NCI-H1092 treated with DMSO at 0.1 percent for 48 hours (cell line): ENCODE measurements at places on chromosomes 1 and 21.

GRCh38 chr21:46661211-46661625 is 25.7 kb downstream of the PRMT2 start:
- DNase-seq, result peak; percentile 48

DNA sequence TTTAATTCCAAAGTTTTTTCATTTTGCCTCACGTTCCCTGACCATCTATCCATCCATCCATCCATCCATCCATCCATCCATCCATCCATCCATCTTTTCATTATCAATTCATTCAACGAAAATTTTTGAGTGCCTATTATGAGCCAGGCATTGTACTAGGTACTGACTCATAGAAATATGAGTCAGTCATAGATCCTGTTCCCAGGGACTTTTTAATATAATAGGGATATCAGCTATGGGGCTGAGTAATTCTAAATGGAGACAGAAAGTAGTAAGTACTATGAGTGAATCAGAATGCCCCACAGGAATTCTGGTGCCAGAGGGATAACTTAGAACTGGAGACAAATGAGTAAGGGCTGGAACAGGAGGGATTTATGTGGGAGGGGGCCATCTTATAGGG is 49.8 kb upstream of the GNG12 start:
- DNase-seq, result no peak

GRCh38 chr1:60388092-60388987 is 314.8 kb upstream of the C1orf87 start:
- peak; percentile 72 for DNase-seq

DNA sequence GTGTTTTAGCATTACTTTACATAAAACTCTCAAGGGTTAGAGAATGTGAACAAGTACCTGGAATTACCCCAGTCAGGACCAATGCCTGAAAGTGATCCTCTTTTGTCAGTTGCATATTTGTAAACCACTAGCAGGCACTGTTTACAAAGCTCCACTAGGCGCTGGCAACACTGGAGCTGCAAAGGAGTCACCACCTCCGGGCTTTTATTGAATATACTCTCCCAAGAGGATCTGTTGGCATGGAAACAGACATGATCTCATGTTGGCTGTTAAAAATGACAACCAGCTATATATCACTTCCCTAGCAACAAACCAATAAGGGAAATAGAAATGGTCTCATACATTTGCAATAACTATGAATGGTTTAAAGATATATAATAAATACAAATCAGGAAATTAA is 116.0 kb downstream of the TTLL7 start:
- peak; percentile 30 for DNase-seq

DNA sequence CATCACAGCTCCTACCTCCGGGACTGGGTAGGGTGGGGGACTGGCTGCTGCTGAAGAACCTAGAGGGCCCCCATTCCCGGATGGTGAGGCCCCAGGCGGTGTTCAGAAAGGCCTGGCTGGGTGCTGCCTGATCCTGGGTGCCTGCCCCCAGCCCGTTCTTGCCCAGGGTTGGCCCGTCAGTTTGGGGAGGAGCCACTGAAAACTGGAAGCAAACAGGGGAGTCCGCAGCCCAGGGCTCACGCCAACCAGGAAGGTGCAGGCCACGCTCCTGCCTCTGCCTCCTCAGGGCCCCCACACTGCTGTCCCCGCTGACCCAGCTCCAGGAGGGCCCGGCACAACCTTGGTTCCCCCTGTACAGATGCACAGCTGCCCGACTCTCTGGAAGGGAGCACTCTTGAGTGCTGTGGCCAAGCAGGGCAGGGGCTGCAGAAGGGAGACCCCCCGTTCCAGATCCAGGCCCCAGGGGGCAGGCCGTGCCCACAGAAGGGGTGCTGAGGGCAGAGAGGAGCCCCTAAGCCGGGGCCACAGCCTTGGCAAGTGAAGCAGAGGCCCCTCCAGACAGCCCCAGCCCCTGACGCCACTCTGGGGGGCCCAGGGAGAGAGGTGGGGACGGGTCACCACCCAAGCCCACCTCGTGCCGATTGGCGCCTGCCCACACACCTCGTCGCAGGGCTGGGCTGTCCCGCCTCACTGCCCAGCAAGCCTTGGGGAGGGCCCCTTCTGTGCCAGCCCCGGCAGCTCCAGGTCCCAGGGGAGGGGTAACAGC is 5.5 kb downstream of the C1QTNF12 start:
- no peak for DNase-seq

- no peak for DNase-seq
Observed at GRCh38 chr1:100710906-100711682, 8.4 kb upstream of the VCAM1 start.

DNA sequence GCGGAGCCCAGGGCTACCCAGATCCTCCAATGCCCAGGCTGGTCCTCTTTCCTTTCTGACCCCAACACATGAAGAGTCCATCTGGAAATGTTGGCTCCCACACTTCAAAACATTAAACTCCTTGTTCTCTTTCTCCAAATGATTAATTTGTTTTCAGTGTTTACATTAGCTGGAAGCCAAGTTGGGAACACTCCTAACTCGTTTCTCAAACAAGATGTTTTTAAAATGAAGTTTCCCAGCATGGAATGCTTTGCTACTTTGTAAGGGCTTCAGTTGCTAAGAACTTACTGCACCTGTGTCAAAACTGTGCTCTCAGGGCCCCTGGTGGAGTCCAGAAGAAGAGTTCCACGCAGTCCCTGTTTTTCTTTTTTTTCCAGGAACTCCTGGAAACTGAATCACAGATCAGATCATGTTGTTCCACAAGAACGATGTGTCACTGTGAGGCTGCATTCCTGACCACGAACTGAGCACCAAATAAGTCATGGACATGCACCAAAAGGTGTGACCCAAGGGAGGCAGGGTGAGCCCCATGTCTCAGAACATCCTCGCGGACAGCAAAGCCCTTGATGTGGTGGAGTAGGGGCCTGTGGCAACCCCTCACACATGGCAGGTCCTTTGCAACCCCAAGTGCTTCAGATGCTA is 257.3 kb downstream of the KCNJ6 start:
- no peak for DNase-seq

- DNase-seq, result no peak
Observed at GRCh38 chr1:93123201-93123783, 44.2 kb downstream of the MTF2 start.

DNA sequence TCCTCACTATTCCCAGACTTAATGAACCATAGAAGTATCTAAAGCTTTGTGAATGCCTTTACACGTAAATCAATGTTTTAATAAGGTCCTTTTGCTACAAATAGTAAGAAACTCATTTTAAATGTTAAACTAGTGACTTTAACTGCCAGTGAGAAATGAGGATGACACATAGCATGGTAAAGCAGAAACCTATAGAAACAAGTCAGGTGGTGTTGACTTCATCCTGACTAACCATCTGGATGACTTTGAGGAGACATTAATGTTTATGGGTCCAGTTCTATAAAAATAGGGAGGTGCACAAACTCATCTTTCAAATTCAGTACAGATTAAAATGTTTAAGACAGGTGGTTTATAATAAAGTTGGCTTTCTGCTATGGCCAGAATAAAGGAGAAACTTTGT is 85.4 kb downstream of the COLGALT2 start:
- DNase-seq, result no peak

- DNase-seq, result no peak
Observed at GRCh38 chr1:33322870-33323585, 2.1 kb upstream of the A3GALT2 start.

DNA sequence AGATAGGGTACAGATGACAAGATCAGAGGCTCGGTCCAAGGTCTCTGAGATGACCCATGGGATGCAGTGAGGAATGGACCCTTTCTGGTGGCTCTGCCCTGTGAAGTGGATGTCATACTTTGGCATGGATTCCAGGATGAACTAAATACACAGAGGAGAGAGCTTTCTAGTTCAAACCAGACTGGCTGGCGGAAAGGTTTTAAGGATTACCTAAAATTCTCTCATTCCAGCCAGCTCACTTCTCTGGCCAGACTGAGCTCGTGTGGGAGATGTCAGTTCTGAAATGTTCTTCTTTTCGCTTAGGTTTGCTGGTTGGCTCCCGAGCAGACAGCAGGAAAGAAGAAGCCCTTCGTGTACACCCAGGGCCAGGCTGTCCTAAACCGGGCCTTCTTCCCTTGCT is 6.2 kb downstream of the RNPEP start:
- no peak for DNase-seq

DNA sequence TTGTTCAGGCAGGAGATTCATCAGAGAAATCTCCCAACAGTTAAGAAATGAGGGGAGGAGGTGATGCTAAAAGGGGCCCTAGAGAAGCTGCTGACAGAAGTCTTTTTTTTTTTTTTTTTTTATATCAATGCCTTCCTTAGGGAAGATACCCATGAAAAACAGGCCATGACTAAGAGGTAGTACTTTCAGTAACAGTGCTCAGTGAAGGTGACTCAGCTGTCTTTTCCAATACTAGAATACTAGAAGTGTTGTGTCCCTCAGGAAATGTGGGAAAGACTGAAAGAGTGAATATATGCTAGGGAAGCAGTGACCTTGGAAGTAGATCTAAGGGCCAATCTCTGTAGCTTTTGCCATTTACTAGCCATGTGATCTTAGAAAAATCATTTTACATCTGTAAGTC is 52.4 kb upstream of the SLFNL1 start:
- no peak for DNase-seq

GRCh38 chr1:181551249-181551648 is 67.9 kb downstream of the CACNA1E start:
- no peak for DNase-seq

DNA sequence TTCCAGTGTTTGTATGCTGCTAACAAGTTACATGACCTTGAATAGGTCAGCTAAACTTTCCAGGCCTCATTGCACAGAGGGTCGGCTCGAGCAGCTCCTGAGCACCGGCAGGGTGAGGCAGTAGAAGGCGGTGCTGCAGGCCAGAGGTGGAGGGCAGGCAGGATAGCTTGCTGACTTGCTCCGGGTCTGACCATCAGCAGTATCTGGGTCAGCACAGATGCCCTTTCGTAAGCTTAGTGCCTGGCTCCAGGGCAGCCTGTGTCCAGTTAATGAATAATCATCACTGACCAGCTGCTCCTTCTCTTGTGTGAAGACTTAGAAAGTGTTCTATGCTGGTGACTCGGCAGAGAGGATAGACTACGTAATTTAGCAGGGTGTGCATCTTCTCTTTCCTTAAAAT is 6.9 kb downstream of the MAPKAPK2 start:
- DNase-seq, result no peak

DNA sequence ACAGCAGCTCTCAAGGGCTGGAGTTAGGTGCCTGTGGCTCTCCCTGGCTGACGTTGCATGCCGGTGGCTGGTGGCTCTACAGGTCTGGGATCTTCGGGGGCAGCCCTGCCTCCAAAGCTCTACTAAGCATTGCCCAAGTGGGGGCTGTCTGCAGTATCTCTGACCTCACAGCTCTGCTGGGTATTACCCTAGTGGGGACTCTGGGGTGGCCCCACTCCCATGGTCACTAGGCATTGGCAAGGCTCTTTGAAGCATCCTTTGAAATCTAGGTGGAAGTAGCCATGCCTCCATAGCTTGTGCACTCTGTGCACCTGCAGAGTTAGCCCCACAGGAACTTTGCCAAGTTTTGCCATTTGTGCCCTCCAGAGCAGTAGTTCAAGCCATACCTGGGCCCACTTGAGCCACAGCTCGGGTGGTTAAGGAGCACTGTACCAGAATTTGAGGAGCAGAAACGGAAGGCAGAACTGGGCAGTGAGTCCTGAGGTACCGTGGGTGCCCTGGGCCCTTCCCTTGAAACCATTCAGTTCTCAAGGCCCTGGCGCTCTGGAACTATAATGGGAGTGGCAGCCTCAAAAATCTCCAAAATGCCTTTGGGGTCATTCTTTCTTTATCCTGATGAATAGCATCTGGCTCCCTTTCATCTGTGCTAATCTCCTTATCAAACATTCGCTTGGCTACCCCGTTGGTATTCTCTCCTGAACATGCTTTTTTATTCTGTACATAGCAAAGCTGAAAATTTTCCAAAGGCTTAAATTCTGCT is 15.4 kb downstream of the GJA4 start:
- no peak for DNase-seq

DNA sequence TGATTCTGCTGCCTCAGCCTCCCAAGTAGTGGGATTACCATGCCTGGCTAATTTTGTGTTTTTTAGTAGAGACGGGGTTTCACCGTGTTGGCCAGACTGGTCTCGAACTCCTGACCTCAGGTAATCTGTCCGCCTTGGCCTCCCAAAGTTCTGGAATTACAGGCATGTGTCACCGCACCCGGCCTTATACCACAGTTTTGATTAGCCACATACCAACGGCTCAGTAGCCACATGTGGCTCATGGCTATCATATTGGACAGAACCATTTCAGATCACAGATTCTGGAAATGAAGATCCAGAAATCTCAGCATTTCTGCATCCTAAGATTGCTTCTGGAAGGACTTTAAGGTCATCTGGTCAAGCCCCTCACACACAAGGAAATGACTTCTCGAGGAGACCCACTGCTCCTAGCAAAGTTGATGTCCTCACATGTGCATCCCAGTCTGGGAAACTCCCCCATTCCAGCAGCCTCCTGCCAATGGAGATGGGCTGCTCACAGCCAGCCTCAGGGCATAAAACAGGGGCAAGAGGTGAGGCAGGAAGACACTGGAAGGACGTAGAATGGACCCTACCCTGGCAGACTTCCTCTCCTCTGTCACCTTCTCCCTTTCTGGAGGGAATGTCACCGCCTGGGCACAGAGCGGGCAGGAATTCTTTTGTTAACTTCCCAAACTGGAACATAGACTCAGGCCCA is 17.5 kb upstream of the CITED4 start:
- DNase-seq, result no peak

DNA sequence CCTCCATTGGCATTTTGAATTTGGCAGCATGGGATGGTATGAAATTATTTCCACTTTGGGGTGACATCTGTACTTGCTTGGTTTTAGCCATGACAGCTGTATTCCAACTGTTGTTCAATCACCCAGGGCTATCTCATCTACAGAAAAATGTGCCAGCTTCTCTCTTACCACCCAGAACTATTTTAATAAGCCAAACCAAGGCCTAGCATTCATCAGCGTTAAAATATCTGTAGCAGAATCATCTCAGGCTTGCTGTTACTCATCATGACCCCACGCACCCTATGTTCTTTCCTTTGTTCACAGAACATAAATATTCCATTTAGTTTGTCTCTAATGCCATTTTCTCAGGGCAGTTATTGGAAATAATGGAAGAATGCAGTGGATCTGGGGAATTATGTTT is 49.8 kb downstream of the GIPC2 start:
- DNase-seq, result no peak
